ENCODE measurements at places on chromosomes 4 and X. TPM values are rescaled to one million over a fixed set of nuclear protein-coding genes. Genes with fewer than 3 reads are reported as not detected.

DNA sequence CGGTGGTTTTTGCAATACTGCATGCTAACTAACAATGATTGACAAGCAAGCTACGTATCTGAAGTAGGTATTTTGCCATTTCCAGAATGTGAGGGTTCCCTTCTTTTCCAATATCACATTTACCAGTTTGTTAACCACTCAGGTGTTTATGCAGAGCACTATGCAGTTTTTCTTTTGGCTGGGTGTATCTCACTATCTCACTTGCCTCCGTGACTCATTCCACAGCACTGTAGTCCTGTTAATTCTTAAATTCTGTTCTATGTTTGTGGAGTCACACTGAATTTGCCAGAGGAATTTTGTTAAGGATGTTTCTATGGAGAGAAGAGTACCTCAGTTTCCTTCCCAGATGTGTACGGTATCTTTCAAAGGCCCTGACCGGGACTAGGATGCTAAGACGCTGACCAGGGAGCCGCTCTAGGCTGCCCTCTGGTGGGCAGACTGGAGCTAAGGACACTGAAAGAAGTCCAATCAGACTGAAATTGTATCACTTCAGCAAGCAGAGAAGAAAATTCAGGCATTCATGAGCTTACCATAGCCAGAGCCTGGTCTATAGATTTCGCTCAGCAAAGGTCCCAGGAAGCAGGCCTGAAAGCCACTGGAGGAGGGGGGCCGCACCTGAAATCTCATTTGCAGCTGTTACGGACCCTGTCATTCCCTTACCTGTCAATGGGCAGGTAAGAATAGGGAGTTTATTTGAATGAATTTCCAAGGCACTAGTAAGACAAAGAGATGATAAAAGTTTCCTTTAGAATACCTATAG lies 388.4 kb upstream of the SPOCK3 start:
- no peak for DNase-seq
- no peaks in the 10 kb centered on the region for H3K36me3 ChIP-seq
- H3K27me3 ChIP-seq, result no peaks in the 10 kb centered on the region
- H3K4me3 ChIP-seq, result no peak overlapping the region

GRCh38 chr4:189365451-189365850 lies 575.2 kb upstream of the FRG1 start:
- DNase-seq, result no peak
- H3K4me1 ChIP-seq, result no peaks in the 10 kb centered on the region
- H3K36me3 ChIP-seq, result no peaks in the 10 kb centered on the region
- no peak overlapping the region for H3K27ac ChIP-seq

GPC3 gene
- total RNA-seq, result 50.2 TPM

OPRPN gene
- total RNA-seq, result not detected

GRCh38 chr4:17650406-17650805 lies 36.0 kb downstream of the MED28 start:
- no peak overlapping the region for H3K4me3 ChIP-seq
- no peaks in the 10 kb centered on the region for H3K4me1 ChIP-seq
- H3K27me3 ChIP-seq, result no peaks in the 10 kb centered on the region
- no peaks in the 10 kb centered on the region for H3K36me3 ChIP-seq
- no peak overlapping the region for H3K27ac ChIP-seq

Data from lower lobe of right lung (tissue), 2 donors.